Activated gamma-delta T cell (primary cell): ENCODE measurements at places on chromosomes 2 and 18.

GRCh38 chr18:35409911-35410310 is 32.8 kb upstream of the ZNF396 start:
- DNase-seq, result no peak

- DNase-seq, result no peak
Measured at GRCh38 chr2:41544709-41545108, 503.1 kb upstream of the PKDCC start.

- DNase-seq, result no peak
Measured at GRCh38 chr2:309148-309953, 21.5 kb upstream of the ALKAL2 start.

- no peak for DNase-seq
Measured at GRCh38 chr2:61196671-61197070, 34.7 kb downstream of the C2orf74 start.

DNA sequence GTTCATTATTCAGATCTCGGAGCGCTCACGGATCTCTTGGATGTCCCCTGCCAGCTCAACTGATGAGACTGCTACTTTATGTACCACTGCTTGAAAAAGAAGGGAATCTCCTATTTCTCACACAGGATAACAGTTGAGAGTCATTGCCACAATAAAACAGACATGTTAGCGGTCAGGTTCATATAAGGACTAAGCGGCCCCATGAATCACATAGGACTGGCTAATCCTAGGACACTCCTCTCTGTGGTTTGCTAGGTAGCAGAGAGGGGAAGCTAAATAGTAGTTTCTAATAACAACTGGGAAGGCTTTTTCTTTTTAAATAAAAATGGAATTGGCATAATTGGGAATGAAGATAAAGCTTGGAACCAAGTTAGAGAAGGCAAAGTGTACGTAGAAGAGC is 15.9 kb upstream of the TGFA start:
- no peak for DNase-seq

- no peak for DNase-seq
Measured at GRCh38 chr2:94869552-94870439, 1.4 kb upstream of the TEKT4 start.

DNA sequence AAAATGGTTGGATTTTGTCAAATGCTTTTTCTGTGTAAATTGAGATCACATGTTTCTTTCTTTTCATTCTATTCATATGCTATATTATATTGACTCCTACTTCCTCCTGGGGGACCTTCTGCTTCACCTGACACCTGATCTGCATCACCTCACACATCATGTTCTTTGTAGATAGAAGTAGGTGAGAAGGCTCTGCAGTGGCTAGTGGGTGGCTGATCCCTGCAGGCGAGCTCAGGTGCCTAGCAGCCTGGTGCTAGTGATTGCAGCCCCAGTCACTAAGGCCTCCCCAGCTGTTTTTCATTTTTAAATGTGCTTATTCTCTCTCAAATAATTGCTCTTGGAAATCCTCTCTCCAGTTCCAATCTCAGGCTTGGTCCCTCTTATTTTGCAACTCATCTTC is 33.6 kb downstream of the MC4R start:
- DNase-seq, result no peak

- no peak for DNase-seq
Measured at GRCh38 chr2:28280619-28281018, 112.0 kb upstream of the FOSL2 start.

GRCh38 chr2:46298272-46298521 is 990 bp downstream of the EPAS1 start:
- DNase-seq, result no peak

DNA sequence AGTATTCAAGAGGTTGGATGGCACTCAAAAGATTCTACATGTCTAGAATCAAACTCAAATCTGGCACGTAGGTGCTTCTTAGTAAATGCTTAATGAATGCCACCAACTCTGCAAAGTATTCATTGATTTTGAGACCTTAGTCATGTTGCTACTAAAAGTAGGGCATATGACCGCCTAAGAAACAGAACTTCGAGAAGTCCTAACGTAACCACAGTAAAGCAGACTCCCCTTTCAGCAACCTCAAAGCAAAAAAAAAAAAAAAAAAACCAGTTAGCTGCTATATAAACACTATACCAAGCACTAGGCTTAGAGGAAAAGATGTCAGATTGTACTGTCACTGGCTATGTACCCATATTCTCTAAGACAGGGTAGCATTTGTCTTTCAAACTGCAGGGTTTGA is 33.9 kb downstream of the PTCD3 start:
- no peak for DNase-seq

DNA sequence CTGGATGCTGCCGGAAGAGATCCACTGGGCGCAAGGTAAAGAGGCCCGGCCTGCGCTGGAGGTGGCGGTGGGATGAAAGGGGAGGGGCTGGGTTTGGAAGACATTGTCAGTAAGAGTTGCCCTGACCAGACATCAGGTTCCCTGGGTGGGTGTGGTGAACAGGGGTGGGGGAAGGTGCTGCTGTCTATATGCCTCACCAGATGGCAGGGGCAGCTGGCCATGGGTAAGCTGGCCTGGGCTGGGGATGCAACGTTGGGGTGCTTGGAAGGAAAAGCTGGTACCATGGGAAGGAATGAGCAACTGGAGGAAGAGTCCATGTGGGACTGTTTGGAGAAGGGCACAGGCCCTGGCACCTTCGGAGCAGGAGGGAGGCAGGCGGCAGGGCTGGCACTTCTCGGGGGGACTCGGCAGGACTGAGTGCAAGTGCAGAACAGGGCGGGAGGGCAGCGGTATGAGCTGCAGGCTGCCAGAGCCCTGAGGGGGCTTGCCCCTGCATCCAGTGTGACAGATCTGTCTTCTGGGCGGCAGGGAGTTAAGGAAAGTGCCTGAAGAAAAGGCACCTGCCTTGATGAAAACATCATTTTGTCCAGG is 146.4 kb downstream of the DYSF start:
- no peak for DNase-seq

DNA sequence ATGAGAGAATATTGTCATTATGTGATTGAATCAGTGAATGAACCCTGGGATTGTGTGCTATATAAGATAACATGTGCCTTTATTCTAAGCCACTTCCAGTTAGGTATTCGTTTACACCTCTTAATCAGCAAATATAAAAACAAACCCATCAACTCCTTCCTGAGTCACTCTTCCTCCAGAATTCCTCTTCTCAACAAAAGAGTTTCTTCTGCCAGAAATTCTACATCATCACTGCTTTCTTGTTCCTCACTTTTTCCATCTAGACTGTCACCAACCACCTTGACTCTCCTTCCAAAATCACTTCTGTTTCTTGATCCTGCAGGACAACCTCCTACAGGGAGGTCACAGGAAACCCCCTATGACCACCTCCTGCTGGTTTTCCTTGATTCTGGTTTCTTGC is 261.4 kb downstream of the CYP26B1 start:
- DNase-seq, result no peak

- DNase-seq, result no peak
Measured at GRCh38 chr2:85078536-85078935, 54.7 kb upstream of the TCF7L1 start.

GRCh38 chr2:20411361-20411894 is 35.4 kb upstream of the RHOB start:
- DNase-seq, result no peak

DNA sequence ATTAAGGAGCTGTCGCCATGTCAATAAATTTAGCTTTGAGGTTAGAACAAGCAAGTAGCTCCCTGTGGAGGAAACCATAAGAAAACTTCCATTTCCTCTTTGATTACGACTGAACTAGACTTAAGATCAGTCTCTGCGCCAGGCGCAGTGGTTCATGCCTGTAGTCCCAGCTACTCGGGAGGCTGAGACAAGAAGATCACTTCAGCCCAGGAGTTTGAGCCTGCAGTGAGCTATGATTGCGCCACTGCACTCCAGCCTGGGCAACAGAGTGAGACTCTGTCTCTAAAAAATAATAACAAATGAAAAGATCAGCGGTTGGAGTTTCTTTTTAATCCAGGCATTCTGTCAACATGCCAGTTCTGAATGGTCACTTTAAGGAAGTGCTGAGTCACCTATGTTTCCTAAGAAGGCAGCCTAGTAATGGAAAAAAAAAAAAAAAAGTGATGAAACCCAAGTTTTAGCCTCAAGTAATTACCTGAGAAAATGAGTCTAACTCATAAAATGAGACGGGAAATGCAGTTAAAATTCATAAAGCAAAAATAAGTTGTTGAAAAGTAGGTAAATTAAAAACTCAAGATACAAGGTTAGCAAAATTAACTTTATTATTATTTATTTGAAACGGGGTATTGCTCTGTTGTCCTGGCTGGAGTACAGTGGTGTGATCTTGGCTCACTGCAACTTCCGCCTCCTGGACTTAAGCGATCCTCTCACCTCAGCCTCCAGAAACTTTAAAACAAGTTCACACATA is 10.2 kb downstream of the C18orf32 start:
- no peak for DNase-seq

- DNase-seq, result no peak
Measured at GRCh38 chr2:74575320-74575719, 20.8 kb downstream of the DOK1 start.

DNA sequence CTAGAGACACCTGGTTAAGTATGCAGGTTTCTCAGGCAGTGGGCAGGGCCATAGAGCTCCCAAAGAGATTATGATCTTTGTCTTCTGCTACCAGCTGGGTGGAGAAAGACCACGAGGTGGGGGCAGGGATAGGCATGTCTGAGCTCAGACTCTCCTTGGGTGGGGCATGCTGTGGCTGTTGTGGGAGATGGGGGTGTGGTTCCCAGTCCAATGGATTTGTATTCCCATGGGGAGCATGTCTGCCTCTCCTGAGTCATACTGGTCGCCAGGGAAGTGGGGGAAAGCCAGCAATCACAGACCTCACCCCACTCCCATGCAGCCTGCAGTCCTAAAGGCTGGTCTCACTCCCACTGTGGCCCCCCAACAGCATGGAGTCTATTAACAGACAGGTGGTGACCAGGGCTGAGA is 31.4 kb upstream of the RHOB start:
- DNase-seq, result no peak

GRCh38 chr2:149972066-149972465 is 384.5 kb upstream of the MMADHC start:
- DNase-seq, result no peak

DNA sequence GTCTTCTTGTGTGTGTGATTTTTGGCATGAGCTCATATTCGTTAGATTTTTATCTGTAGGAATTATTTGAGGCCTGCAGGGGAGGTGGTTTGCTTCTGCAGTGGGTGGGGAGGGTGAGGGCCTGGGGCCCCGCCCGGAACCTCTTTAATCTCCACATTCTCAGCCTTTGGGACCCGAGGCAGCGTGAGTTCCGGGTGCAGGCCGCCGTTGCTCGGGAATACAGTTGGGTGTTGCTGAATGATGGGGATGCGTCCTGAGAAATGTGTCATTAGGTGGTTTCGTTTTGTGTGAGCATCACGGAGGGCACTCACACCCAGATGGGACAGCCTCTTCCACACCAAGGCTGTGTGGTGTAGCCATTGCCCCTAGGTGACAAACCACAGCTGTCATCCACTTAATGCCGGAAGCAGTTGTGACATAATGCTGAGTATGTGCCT is 13.7 kb upstream of the GAL3ST2 start:
- DNase-seq, result peak; percentile 51

DNA sequence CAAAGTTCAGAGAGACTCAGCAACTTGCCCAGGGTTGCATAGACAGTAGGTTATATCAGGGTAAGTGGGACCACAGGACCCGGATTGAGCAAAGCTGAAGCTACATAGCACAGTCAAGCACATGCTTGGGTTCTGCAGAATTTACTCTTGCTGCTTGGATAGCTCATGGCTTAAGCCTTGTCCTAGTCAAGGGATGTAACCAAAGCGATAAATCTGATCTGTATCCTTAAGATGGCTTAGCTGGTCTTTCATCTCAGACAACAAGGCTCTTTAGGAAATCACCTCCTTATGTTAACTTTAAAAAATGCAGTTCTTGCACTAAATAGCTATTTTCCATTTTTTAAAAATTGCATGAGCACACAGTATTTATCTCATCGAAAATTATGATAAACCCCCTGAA is 158.5 kb downstream of the LPIN1 start:
- no peak for DNase-seq

- no peak for DNase-seq
Measured at GRCh38 chr2:158724803-158725381, 70.2 kb upstream of the DAPL1 start.

- DNase-seq, result no peak
Measured at GRCh38 chr2:46674488-46674887, 195.1 kb downstream of the TMEM247 start.

- DNase-seq, result no peak
Measured at GRCh38 chr2:223674998-223675609, 72.9 kb upstream of the SCG2 start.

GRCh38 chr2:167028503-167028902 is 140.2 kb downstream of the XIRP2 start:
- no peak for DNase-seq

DNA sequence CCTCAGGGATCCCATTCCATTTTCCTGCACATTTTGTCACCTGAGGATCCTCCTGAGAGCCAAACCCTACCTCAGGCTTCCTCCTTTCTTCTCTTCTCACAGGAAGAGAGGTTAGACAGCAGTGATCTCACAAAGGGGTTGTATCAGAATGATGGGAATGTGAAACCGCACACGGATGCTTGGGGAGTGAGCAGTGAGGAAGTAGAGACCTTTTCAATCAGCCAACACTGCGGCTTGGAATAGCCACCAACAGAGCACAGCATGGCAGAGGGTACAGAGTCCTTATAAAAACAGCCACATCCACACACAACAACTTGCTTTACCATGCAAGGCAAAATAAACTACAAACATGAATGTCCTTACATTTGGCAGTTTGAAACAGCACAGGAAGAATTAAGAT is 8.7 kb downstream of the TMEM182 start:
- no peak for DNase-seq

- DNase-seq, result no peak
Measured at GRCh38 chr2:73897934-73898333, 5.1 kb downstream of the ACTG2 start.

- DNase-seq, result no peak
Measured at GRCh38 chr2:47676261-47676926, 106.6 kb upstream of the MSH6 start.

DNA sequence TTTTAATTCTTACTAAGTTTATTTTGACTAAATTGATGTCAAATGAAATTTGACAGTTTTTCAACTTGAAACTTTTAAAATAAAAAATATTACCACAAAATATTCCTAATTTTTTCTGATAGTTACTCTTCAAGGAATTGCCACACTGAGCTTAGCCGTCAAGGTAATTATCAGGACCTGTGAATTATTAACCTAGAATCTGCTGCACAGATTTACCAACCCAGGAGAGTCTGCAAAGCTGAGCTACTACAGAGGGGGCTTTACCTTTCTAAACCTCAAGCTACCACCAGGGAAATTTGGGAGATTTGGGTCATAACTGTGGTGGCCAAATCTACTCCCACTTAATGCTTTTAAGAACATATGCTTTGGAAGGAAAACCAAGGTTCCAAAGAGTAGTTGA is 324.6 kb downstream of the CCDC178 start:
- DNase-seq, result no peak

DNA sequence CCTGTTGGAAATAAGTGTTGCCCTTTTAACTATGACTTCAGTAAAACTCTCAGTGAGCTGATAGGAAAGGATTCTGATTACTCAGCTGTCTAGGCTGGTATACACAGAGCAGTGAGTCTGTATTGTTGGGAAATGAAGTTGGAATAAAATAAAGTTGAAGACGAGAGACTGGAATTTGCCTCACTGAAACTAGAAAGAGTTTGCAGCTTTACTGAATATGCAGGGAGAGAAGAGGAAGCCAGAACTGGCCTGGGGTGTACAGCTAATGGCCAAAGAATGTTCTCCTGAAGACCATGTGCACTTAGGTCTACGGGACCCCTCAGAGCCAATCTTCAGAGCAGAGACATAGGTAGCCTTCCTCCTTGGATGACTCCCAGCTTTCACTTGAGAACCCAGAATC is 26.5 kb downstream of the EIF4E2 start:
- DNase-seq, result no peak
